Stimulated activated CD4-positive, alpha-beta T cell treated with anti-CD3 and anti-CD28 coated beads, Interleukin-4, amount 100 ng/mL, for 4 hours (primary cell): ENCODE measurements at places on chromosomes 4 and X.

DNA sequence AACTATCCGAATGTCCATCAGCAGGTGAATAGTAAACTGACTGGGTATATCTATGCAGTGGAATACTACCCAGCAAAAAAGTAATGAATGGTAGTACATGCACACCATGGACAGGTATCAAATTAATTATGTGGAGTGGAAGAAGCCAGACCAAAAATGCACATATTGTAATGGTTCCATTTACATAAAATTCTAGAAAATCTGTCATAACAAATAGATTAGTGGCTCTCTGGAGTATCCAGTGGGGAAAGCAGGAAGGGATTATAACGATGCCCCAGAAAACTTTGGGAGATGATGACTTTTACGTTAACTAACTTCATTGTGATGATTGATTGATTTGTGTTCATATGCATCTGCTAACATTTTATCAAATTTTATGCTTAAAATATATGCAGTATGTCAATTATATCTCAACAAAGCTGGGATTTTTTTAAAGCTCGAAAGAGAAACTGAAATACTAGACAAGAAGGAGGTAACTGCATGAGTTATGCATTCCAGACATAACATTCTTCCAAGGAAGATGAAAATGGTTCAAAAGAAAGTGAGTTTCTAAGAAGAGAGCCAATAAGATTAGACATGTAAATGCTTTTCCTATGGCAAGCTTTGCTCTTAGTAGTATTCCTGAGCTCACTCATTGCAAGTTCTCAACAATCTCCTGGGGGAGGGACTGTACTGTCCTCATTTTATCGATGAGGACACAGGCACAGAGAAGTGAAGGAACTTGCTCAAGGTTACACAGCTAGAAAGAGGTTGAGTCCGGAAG lies 58.6 kb upstream of the MSX1 start:
- no peak for DNase-seq

DNA sequence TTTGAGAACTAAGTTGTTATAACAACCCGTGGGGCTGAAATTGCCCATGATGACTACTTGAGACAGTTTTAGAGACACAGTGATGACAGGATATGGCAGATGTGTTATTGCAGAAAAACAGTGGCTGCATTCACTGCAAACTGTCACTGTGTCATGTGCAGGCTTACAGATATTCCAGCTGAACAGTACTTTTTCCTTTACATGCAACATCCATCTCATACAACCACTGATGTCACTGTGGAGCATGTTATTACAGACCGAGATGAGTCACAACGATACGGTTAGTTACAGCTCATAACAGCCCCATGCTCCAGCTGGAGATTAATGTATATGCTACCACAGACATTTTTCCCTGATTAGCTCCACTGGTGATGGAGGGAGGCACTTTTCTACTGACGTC lies 207.4 kb downstream of the TMA16 start:
- no peak for DNase-seq

GRCh38 chr4:964346-965025 lies 8.9 kb downstream of the DGKQ start:
- no peak for DNase-seq

GRCh38 chrX:27307546-27307945 lies 155.6 kb downstream of the PPP4R3C start:
- DNase-seq: no peak

- DNase-seq: no peak
These were observed 312.7 kb upstream of the PPARGC1A start for GRCh38 chr4:24202579-24202978.

- no peak for DNase-seq
These were observed 3.4 kb downstream of the AKAP14 start for GRCh38 chrX:119899125-119899524.

DNA sequence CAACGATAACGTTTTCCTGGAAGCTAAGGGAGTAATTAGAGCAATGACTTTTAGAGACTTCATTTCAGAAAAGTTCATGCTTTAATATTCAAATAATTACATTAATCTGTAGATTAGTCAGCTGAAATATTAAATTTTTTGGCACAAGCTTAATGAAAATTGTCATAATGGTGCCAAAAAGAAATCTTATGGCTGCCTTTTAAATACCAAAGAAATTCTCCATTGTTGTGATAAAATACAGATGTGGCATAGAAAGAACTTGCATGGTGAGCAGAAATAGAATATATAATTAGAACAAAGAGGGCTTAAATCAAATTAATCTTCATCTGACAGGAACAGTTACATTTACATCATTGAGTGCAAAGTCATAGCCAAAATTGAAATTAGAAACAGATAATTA lies 263.5 kb downstream of the AFF2 start:
- no peak for DNase-seq
